ENCODE measurements at places on chromosomes 6 and 20.

GRCh38 chr6:34459899-34460593 lies 5.8 kb upstream of the PACSIN1 start:
- DNase-seq, result peak; percentile 52

GRCh38 chr6:56790414-56790813 lies 147.7 kb upstream of the DST start:
- DNase-seq, result no peak

DNA sequence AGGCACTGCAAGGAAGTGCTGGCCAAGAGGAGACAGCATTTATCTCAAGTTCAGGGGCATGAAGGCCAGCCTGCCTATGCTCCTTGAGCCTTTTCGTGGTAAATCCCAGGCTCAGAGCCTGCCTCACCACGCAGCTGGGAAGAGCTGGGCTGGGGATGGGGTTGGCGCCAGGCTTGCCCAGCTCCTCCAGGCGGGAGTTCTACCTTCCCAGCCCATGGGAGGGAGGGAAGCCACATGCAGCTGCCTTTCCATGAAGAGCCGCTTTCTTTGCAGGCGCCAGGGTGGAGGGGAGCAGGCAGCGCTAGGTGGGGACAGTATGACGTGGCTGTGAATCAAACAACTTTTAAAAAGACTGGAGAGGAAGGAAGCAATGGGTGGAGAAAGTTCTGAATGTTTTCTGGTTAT lies 19.5 kb upstream of the SIRT5 start:
- DNase-seq, result no peak

DNA sequence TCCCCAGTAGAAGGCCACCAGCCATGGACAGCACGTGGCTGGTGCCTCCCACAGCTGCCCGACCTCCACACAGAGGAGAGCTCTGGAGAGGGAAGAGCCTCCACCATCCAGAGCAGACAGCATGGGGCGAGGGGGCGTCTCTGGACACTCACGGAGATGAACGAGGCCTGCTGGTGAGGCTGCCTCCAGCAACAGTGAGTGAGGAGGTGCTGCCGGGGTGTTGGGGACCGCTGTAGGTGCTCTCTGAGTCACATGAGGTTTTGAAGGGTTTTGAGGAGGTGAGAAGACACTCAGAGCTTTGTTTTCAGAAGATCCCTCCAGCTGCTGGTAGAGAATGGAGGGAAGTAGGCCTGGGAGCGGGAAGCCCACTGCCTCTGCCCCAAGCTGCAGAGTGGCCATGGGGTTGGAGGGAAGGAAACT lies 65.6 kb downstream of the THBS2 start:
- DNase-seq, result no peak

- no peak for DNase-seq
Observed at GRCh38 chr6:25671652-25672051, 19.6 kb downstream of the SCGN start.

- no peak for DNase-seq
Observed at GRCh38 chr6:41252401-41253169, 24.4 kb downstream of the TREML4 start.

GRCh38 chr6:35668744-35669450 lies 19.8 kb downstream of the FKBP5 start:
- no peak for DNase-seq

DNA sequence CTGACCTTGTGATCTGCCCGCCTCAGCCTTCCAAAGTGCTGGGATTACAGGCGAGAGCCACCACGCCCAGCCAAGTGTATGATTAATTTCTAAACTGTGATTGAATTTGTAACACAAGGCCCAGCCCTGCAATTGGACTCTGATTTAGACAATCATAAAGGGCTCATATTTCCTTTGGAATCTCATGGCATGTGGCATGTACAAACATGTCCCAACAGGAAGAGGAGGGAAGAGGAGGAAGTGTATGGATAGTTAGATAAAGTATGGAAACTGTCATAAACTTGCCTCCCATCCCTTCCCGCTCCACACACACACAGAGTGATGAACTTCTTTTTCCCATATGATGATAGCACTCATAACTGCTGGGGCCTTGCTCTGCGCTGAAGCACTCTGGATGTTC lies 27.2 kb upstream of the QKI start:
- no peak for DNase-seq

DNA sequence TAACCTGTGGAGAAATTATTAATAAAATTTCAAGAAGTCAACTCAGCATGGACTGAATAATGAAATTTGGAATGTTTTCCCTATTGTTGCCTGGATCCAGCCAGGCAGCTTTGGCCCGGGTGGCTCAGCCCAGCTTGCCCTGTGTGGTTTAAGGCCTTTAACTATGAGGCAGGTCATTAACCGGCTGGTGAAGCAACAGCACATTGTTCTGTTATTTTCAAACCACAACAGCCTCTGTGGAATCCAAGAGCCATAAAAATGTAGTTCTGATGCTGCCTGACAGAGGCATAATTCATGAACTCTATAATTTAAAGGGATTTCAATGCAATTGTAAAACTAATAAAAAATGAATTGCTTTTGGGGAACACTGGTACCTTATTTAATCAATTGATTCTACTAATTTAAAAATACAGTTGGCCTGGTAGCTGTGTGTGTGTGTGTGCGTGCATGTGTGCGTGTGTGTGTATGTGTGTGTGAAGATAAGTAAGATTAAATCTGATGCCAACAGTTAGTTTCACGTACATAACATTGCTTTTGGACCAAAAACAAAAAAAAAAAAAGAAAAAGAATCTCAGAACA lies 117.7 kb downstream of the RPS12 start:
- DNase-seq, result no peak

DNA sequence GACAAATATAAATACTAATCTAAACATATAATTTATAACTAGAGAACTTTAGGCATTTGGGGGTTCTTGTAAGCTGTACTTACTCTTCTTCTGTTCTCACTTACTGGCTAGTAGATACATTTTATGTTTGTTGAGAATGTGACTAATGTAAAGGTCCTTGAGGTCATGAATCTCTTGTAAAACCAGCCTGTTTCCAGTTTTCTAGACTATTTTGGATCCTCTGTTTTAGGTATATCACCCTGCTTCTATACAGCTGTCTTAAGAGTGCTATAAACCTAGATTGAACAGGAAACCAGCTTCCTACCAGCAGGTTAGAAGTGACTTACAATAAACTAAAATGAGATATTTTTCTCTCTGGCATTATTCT lies 134.2 kb downstream of the PLCB4 start:
- DNase-seq, result no peak

GRCh38 chr20:5172167-5172601 lies 45.4 kb downstream of the CDS2 start:
- no peak for DNase-seq

GRCh38 chr6:135576055-135576454 lies 78.5 kb upstream of the AHI1 start:
- no peak for DNase-seq

DNA sequence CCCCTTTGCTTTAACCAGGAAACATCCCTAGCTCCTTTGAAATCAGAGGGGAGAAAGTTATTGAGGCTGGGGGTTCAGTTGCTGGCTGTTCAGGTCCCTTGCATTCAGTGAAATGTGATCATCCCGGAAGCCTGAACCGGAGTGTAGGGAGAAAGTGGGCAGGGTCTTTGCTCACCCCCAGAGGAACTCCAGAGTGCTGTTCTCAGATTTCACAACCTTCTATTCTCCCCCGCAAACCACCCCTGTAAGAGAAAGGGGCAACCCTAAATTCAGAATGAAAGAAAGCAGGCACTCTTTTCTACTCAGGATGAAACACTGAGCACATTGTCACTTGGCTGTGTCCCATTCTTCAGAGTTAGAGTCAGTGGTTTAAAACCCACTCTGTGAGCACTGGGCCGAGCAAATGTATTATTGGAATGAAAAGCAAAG lies 139.8 kb downstream of the KHDC1L start:
- DNase-seq, result no peak

- DNase-seq, result no peak
Observed at GRCh38 chr6:33607126-33607783, 13.9 kb upstream of the ITPR3 start.

DNA sequence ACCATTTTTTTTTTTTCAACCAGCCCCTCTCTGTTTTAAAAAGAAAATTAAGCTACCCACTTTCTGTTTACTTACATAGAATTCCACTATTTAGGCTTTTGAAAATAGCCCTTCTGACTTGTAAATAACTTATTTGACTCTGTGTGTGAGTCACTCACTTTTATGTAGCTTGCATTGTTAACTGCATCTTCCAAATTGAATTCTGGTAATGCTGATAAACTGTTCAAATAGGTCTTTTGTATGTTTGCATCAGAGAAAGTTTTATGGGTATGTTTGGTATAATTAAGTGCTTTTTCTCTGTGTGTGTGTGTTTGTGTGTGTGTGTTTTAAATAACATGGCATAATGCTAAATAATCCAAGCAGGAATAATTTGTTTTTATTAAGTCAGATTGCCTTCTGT lies 360.1 kb downstream of the PLCB1 start:
- no peak for DNase-seq

- no peak for DNase-seq
Observed at GRCh38 chr6:113092795-113093194, 745.7 kb downstream of the RFPL4B start.

DNA sequence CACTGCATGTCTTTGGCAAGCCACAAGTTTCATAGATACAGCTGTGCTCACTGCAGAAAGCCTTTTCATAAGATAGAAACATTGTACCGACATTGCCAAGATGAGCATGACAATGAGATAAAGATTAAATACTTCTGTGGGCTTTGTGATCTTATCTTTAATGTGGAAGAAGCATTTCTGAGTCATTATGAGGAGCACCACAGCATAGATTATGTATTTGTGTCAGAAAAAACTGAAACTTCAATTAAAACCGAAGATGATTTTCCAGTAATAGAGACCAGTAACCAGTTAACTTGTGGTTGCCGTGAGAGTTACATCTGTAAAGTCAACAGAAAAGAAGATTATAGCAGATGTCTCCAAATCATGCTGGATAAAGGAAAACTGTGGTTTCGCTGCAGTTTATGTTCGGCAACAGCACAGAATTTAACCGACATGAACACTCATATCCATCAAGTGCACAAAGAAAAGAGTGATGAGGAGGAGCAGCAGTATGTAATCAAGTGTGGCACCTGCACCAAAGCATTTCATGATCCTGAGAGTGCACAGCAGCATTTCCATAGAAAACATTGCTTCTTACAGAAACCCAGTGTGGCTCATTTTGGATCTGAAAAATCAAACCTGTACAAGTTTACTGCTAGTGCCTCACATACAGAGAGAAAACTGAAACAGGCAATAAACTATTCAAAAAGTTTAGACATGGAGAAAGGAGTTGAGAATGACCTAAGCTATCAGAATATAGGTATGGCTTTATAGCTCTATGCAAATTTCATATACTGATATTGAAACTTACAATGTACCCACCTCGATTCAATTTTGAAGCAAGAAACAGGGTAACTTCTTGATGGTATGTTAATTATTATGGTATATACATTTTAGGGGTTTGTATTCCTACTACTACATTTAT lies 23.9 kb upstream of the BAG2 start:
- DNase-seq, result no peak

GRCh38 chr6:300494-301198 lies 8.4 kb downstream of the DUSP22 start:
- DNase-seq, result no peak

DNA sequence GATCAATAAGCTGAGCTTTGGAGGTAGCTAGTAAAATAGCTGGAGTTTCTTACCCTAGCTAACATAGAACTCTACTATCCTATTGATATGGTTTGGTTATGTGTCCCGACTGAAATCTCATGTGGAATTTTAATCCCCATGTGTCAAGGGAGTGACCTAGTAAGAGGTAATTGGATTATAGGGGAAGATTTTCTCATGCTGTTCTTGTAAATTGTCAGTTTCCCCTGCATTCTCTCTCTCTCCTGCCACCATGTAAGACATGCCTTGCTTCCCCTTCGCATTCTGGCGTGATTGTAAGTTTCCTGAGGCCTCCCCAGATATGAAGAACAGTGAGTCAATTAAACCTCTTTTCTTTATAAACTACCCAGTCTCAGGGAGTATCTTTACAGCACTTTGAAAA lies 24.6 kb upstream of the SYNE1 start:
- DNase-seq, result no peak

DNA sequence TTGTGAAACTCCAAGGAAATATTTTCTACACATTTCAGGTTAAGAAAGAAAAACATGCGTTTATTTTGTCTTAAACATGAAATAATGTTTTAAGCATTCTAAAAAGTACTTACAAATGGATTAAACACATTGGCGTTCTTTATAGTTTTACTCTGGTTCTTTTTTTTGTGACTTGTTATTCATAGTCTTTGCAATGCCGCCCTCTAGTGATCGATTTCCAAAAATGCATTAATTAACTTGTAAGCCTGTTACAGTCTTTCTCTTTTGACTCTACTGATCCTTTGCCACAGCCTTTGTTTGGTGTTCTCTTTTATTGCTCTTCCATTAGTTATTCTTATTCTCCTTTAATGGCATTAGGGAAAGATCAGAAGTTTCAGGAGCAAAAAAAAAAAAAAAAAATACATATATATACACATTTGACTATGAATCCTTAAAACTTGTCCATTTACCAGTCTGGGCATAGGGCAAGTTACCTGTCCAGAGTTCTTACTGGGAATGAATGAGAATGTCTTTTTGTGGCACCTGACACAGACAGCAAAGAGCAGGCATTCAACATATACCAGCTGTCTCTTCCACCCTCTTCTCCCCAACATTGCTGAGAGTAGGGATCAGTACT lies 59.9 kb downstream of the MACROD2 start:
- no peak for DNase-seq

GRCh38 chr6:13201336-13201735 lies 127.0 kb downstream of the TBC1D7 start:
- DNase-seq, result no peak

DNA sequence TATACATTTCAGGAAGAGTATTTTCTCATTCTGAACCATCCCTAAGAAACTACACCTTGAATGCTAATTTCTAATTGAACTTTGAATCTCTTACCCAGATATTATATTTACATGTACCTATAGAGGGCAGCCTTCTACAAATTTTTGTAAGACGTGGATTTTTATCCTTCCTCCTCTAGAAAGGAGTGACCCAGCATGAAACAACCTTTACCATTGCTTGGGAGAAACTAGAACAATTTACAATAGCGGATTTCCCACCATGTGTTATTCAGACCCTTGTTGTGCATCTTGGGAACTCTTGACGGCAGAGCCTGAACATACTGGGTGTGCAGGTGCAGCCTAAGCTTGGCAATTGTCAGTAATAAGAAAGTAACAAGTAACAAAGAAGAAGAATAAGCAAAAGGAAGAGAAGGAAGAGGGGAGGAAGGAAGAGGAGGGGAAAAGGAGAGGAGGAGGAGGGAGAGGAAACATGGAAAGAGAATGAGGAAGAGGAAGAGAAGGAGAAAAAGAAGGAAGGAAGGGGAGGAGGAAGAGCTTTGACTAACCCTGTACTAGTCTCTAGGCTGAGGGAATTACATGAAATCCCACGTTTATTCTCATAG lies 10.8 kb upstream of the TAAR1 start:
- peak; percentile 22 for DNase-seq

GRCh38 chr6:29974901-29975560 lies 32.7 kb downstream of the HLA-A start:
- DNase-seq, result no peak

DNA sequence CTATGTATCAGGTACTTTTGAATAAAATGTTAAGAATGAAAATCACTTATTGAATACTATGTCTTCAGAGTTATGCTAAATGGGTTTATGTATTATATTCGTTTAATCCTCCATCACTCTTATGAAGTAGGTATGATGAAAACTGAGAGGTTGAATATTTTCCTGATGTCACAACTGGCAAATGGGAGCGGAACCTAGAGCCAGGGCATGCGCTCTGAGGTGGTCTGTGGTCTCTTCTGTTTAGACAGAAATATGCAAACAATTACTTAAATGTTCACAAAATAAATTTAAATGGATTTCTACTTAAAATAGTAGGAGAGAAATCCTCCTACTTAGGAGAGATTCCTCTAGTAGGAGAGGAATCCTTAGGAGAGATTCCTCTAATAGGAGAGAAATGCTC lies 21.3 kb upstream of the UTRN start:
- DNase-seq, result no peak

All from CD4-positive, alpha-beta memory T cell (primary cell).